HTR-8/SVneo (cell line): ENCODE measurements at places on chromosomes 3 and 15.

GRCh38 chr3:43211681-43212080, 74.7 kb upstream of the SNRK start:
- DNase-seq, result no peak

DNA sequence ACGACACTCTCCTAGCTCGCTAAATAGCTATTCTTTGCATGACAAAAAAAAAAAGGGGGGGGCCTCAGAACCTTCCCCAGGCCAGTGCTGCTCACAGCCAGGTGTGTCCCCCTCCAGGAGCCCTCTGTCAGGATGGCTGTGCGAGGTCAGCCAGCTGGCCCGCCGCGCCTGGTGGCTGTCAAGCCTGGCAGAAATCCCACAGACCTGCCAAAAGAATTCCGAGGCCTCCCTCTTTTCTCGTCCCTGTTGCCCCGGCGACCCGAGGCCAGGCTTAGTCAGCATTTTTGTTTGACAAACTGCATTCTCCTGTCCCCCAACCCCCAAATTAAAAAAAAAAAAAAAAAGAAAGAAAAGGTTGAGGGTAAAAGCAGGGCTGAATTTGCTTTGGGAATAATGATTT, 61.9 kb downstream of the TM4SF4 start:
- DNase-seq, result no peak

GRCh38 chr3:178170698-178171535, 365.3 kb upstream of the KCNMB2 start:
- peak; percentile 37 for DNase-seq

DNA sequence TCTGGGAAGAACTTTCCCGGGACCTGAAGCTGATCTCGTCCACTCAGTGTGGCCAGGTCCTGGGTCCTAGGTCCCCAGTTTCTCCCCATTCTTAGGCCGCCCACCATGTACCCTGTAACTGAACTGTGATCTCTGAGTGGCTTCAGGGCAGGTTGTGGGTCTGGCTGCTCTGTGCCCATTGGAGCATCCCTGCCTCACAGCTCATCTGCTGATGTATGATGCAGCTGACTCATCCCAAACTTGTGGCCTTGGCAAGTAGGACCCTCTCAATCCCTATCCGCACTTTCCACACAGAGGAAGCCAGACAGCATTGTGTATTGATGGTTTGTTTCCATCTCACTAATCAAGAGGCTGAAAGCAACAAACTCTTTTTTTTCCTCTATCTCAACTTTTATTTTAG, 69.1 kb upstream of the XCR1 start:
- no peak for DNase-seq

DNA sequence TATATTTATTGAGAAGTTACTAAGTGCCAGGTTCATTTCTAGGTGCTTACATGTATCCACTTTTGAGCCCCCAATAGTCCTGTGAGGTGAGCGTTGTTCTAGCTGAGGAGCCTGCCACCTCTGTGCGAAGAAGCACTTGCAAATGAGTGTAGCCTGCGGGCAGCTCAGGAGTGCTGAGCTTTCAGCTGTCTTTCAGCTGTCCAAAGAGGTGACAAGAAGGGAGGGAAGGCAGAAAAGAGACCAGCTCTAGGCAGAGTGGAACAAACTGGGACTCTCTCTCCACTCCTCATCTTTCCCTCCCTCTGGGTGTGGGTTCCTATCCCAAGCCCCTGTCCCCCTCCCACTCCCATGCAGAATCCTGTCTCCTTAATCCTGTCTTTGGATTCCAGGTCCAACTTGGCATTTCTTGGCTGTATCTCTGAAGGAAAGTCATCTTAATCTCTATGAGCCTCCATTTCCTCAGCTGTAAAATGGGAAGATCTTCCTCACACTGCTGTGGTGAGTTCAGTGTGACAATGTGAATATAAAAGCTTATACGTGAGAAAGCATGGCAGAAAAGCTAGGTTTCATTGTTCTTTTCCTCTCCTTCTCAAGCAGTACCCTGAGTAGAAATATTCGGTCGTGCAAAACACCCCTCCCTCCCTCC, 6.7 kb upstream of the SRP14 start:
- DNase-seq, result no peak

- peak; percentile 83 for DNase-seq
Measured at GRCh38 chr3:11059090-11059798, 66.7 kb downstream of the SLC6A1 start.

DNA sequence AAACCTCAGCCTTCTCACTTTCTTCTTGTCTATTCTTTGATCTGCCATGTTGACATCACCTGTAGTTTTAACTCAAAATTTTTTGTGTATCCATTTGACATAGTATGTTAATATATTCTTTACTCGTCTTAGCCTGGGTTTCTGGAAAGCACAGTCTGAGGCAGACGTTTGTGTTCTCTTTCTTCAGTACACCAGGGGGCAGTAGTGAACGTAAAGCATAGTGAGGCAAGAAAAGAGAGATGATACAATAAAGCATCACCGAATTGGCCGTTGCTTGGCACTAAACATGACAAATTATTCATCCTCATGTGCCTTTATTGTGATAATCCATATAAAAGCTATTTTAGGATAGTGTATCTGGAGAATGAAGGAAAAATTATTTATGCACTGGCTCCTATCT, 141.0 kb upstream of the MYRIP start:
- DNase-seq, result no peak

- peak; percentile 3 for DNase-seq
Measured at GRCh38 chr3:100737334-100737733, 28.0 kb downstream of the TFG start.

GRCh38 chr15:63870043-63870394, 36.3 kb upstream of the HERC1 start:
- no peak for DNase-seq

GRCh38 chr3:117523418-117523817, 813.8 kb downstream of the TUSC7 start:
- no peak for DNase-seq

DNA sequence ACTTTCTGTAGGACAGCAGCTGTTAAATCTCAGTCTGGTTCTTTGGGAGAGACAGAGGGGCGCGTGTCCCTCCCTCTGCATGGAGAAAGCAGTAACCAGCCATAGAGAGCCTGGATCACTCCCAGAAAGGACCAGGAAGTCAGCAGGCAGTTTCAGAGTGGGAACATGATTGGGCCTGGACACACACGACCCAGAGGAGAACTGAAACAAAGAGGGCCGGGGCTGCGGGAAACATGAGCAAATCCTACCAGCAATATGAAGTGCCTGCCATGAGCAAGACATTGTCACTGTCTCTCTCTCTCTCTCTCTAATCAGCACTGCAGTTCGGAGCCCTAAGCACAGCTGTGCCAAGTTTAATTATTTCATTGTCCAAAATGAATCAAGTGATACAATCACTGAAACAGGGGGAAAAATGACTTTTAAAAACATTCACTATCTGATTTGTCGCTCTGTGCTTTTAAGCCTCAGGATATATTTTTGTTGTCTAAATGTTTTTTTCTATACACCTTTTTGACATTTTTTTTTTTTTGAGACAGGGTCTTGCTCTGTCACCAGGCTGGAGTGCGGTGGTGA, 17.6 kb downstream of the MUC13 start:
- DNase-seq, result no peak

GRCh38 chr3:170355738-170356595, 1.5 kb upstream of the SKIL start:
- DNase-seq, result no peak

DNA sequence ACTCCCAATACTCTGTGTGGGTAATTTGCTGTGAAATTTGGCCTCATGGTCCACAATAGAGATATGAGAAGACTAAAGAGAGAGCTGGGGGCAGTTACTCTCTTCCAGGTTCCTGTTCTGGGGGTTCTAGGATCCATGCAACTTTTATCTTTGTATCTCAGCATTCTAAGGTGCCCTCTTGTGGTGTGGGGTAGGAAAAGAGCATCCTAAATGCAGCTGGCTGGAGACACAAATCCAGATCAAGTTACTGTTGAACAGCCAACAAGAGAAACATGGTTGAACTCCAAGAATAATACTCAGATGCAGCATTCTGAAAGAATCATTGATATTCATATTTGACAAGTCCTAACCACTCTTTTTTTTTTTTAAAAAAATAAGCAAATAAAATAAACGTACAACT, 238.2 kb downstream of the GREM1 start:
- DNase-seq, result peak; percentile 30

DNA sequence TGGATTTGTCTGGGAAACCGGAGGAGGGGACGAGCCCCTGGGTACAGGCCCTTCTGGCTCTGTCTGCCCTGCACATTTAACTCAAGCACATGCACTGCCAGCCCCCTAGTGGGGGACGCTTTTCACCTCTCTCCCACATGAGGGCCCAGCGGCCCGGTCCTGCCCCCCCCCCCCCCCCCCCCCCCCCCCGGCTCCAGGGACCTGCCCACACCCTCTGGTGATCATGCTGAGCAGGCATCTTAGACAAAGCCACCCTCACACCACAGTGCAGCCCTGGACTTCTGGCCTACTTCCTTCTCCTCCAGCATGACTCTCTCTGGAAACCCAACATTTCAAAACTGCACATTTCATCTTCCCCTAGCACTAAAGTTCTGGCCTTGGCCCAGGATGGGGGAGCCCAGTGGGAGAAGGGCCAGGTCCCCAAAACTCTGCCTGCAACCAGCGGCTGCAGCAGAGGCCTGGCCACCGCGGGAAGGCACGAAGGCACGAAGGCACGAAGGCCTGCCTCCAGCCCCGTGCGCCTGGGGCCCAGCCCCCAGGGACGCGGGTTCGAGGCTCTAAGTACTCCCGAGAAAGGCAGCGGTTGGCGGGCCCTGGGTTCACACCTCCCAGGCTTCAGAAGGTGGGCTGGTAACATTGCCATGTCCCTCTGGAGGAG, 14.1 kb downstream of the KLF15 start:
- DNase-seq, result no peak

DNA sequence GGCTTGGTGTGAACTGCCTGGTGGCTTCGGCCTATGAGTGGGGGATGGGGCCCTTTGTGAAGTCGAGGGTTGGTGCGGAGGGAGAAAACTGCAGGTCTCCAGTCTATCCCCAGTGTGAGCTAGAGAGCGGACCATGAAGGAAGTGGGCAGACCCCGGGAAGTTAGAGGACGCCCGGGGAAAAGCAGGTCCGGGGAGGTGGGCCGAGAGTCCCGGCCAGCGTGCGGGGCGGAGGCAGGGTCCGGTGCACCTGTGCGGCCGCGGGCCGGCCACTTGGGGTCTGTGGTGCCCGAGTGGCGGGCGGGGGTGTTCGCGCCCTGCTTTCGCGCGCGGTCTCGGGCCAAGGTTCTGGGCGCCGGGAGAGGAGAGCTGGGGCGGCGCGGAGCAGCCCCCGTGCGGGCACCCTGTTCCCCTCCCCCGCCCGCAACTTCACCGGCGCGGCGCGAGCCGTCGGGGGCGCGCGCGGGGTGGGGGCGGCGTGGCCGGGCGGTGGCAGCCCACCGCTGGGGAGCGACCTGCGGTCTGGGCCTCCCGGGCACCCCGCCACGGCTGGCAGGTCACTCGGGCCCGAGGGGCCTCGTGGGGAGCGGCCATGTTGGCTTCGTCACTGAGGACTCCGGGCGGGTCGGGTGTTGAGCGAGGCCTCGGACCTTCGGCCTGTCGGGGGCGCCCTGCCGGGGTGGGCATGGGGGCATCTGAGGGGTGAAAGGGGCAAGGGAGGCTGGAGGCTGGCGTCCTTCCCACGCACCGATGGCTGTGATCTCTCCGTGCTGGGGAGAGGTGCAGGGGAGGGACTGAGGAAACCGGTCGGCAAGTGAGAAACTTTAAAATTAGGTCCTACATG, 4.8 kb downstream of the UBE2E1 start:
- peak; percentile 60 for DNase-seq

- no peak for DNase-seq
Measured at GRCh38 chr3:180358179-180358578, 243.8 kb upstream of the TTC14 start.

DNA sequence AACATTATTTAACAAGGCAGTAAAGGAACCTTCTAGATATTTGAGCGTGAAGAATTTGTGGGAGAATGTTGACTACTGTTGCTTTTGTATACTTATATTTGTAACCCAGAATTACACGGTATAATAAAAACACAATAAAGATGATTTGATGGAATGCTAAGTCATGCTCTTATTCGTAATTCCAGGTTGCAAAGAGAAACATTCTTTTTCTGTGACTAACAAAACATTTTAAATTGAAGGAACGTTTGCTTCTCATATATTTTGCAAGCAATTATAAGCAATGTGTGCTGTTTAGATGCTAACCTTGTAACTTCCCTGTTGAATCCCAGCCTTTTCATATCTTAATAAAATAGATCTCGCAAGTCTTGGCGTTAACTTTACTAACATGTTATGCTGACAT, 124.4 kb upstream of the CGNL1 start:
- peak; percentile 8 for DNase-seq

- no peak for DNase-seq
Measured at GRCh38 chr3:174859114-174859735, at the start of gene NAALADL2. Gene NAALADL2, plus strand, starts transcription at chr3:174859334.

DNA sequence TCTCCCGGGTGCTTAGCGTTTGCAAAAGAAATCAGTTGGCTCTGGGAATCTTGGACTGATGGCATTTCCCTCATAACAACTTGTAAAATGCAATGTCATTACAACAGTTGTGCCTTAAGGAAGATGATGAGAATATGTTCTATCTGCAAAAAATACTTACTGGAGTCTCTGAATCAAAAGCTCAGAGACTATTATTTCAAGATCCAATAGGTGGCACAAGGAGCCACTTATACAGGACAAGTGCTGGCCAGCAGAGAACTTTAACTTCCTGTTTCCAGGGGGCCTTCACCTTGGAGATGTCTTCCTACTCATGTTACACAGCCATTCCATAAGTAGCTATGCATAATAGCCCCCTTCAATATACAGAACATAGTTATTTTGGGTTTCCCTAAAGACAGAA, 8.9 kb upstream of the RPS27L start:
- no peak for DNase-seq

DNA sequence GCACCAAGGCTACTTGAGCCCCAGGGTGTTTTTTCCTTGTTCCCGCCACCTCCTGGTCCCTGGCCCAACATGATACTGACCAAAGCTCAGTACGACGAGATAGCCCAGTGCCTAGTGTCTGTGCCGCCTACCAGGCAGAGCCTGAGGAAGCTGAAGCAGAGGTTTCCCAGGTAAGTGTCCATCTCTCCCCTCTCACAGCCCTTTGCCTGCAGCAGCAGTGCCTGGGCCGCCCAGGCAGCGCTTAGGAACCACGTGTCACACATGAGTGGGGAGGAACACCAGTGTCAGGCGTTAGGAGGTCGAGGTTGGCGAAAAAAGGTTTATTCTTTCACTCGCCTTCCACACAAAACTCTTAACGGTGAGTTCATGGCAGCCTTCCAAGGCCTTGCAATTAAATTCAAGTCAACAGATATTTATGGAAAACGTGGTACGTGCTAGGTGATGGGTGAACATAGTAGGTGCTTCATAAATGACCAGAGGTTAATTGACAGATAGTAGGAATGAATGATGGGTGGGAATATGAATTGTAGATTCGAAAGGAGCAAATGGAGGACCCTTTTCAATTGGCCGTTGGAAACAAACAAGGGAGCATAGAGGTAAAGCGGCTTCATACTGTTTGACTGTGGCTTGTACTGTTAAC, 486 bp downstream of the CDIN1 start:
- no peak for DNase-seq

- DNase-seq, result no peak
Measured at GRCh38 chr3:49794431-49794830, 5.2 kb downstream of the CDHR4 start.
